ENCODE measurements at places on chromosomes 1 and 21.

DNA sequence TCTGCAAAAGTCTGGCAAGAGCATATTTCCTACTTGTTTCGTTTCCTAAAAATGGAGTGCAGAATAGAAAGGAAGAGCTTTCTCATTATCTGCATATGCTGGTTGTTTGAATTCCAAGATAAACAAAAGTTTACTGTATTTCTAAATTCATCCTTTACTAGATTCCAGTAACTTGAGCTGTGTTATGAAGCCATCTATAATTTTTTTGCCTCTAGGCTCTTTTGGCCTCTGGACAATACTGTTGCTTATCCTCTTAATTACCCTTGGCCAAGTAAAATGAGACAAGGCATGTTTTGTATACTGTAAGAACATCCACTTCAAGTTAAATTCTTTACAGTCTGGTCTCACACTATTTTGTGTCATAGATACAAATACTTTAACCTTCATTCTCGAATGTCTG lies 45.6 kb upstream of the HFM1 start:
- DNase-seq = no peak

DNA sequence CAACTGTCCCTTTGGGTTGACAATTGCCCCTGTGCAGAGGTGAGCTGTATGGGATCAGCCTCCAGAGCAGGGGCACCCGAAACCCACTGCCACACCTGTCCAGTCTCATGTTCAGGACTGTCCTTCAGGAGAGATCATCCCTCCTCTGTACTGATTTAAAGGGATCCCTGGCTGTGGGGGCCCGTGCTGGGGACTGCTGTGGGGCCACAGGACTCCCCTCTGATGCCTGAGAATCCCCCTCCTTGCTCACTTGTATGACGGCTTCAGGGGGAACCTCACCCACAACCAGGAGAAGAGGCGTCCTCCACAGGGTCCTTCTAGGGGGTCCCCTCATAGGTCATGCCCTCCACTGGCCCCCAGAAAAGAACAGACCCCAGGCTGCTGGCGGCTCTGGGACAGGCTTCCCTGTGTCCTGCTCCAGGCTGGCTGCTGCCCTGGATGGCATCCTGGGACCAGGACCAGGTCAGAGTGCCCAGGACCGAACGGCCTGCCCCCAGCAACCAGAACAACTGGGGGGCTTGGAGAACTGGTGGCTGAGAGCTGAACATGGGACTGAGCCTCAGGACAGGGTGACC lies 77.5 kb upstream of the ACTRT2 start:
- DNase-seq = no peak

DNA sequence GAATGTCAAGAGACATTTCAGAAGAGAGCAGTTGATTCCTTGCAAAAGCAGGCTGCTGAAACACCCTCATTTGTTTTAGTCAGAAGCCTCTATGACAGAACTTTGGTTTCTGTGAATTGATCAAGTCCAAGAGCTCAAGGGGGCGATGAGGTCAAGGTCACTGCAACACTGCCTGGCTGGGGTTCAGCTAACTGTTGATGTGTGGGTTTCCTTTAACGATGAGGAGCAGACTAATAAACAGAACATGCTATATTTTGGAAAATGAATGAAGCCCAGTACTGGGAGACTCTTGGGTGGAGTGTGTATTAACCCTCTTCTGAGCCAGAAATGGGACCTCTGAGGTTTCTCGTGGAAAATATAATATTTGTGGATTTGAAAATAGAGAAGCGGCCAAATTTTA lies 109.3 kb downstream of the ZC3H11B start:
- DNase-seq = no peak

DNA sequence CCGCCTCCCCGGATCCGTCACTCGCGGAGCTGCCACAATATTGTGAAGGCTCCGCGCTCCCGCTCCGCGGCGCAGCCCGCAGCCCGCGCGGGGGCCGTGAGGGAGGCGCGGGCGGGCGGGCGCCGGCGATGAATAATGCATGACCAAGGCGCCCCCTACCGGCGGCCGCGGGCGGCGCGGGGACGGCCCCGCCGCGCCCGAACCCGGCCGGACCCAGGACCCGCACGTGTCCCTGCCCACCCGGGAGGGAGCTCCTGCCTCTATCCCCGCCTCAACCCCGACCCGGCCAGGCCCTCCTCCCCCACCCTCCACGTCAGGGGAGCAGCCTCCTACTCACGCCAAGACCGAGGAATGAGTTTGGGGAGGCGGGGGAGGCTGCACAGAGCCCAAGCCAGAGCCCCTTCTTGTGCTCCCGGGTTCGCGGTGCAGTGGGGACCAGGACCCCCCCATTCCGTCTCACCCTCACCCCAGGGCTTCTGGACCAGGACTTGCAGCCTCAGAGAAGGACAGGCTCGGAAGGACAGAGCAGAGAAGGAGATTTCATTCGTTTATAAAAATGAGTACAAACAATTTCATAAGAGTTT lies 70.8 kb upstream of the CASZ1 start:
- peak; percentile 62 for DNase-seq

- no peak for DNase-seq
Measured at GRCh38 chr1:84505493-84506001, 639 bp upstream of the SPATA1 start.

All from T-helper 2 cell treated with Interferon-gamma antibody and Interleukin-4, amounts not matched to agents 5 μg/mL and 100 μg/mL, for 36 hours (primary cell).